ENCODE measurements at places on chromosomes 5 and 9.

- no peak for DNase-seq
Observed at GRCh38 chr5:179275381-179275878, 69.8 kb downstream of the ADAMTS2 start.

DNA sequence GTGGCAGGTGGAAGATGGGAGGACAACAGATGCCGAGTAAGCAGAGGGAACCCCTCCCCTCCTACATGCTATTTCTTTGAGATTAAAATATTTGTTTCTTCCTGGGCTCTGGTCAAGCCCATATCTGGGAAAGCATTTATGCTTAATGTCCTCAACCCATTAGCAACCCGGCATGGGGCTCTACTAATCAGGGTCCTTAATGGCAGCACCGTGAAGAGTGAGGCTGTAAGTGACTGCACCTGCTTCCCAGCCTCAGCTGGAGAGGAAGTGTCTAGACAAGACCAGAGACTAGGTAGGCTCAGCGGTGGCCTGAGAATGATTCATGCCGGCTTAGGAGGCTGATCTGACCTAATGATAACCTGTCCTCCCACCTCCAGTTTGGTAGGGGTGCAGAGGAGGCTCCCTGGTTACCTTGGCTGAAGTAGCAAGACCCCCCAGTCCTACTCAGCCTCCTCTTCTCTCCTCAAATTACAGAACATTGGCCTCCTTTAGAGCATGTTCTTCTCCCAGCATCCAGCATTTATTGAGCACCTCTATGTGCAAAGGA, 61.3 kb upstream of the HSPA9 start:
- no peak for DNase-seq

DNA sequence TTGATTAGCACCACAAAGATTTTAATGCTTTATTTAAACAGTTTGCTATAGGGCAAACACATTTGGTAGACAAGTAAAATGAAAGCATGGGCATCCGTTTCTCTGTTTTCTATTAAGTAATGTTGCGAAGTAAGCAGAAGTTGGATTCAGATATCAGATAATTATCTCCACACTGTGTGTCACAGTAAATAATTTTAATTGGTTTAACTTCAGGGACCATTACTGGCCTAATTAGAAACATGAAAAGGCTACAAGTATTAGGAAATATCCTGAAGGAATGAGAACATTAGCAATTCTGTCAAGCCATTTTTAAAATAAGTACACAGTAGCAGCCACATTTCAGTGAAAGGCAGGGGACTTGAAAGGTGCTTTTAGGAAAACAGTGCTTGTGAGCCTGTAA, 975.4 kb downstream of the NR2F1-AS1 start:
- no peak for DNase-seq

DNA sequence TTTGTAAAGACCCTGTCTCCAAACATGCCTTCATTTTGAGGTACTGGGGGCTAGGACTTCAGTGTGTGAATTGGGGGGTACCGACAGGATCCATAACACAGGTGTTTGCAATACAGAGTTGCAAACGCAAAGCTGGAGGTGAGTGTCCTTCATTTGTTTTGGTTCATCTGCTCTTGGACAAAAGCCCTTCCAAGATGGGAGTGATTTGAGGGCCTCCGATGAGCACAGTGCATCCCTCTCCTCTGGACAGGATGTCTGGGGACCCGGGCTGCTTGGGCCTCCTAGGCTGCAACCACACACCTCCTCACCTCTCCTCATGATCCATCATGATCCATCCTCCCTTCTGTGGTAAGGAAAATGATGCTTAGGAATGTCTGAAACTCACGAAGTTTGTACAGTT, 23.8 kb downstream of the FGD3 start:
- DNase-seq = no peak

GRCh38 chr9:8651846-8652215, 852.3 kb upstream of the DMAC1 start:
- no peak for DNase-seq

DNA sequence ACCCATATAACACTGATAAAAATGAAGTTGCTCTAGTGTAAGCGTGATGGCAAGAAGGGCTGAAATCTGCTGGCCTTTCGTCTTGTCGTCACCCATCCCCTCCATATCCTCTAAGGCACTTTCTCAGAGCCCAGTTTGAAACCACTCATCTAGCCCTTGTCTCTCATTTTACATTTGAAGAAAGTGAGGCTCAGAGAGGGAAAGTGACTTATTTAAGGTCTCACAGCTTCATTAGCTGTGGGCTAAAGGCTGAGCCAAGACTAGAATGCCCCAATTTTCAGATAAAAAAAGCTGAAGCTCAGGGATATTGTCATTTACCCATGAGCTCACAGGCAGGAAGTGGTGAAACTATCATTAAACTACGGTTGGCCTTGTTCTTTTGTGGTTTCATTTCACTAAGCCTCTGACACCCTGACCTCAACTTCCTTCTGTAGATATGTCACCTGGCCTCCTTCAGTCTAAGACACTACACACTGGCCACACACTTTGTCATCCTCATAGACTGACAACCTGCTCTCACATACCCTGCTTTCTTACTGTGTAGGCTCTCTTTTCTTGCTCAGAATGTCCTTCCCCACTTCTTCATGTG, 176.7 kb upstream of the DMAC1 start:
- no peak for DNase-seq

- no peak for DNase-seq
Observed at GRCh38 chr9:97617939-97618416, 15.2 kb downstream of the TSTD2 start.

- DNase-seq = no peak
Observed at GRCh38 chr9:127970401-127971313, 10.1 kb downstream of the EEIG1 start.

Measured in right renal cortex interstitium (tissue), 3 donors.